ENCODE measurements at places on chromosomes 3 and 15.

- DNase-seq, result peak; percentile 25
Observed at GRCh38 chr3:119497820-119498185, 544 bp upstream of the TIMMDC1 start.

DNA sequence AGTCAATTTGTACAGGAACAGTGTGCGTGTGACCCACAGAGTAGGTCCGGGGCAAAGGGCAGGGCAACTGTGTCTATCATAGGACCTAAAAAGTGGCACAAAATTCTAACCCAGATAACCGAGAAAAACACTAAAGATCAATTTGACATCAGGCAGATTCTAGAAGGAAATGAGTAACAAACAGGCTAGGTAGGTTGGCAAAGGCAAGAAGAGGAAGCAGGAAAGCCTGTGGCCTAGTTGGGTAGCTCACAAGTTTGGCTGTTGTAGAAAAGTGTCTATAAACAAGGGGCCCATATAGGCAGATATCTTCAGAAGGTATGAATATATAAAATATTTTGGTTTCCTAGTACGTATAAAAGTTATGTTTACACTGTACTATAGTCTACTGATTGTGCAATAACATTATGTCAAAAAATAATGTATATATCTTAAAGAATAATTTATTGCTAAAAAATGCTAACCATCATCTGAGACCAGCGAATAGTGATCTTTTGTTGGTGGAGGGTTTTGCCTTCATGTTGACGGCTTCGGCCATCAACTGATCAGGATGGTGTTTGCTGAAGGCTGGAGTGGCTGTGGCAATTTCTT lies 13.3 kb upstream of the OR5K1 start:
- no peak for DNase-seq

DNA sequence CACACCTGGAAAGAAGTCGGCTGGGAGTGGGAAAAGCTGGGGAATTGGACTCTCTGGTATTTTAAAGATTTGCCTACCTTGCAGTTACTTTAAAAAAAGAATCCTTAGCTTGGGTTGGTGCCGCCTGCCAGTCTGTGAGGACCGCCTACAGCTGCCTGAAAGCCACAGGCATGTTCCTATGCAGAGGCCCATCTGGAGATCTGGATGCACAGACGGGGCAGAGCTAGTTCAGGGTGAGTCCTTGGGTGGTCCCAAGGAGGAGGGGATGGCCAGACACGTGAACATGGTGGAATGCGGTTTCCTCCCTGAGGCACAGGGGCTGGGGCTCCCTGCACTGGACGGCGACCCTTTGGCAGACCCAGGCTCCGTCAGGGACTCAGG lies 113.2 kb upstream of the IQSEC1 start:
- DNase-seq, result no peak

DNA sequence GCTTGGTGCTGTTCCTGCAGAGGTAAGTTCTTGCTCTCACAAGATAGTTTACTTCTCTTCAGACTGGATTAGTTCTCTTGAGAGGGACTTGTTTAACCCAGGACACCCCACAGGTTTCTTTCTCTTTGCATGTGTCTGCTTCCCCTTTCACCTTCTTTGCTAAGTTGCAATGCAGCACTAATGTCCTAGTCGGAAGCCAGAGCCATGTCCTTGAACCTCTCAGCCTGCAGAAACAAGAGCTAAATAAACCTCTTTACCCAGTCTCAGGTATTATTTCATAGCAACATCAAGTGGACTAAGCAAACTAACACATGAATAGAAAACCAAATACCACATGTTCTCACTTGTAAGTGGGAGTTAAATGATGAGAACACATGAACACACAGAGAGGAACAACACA lies 915.2 kb downstream of the NSUN3 start:
- no peak for DNase-seq

Measured in AG10803 (cell line).